ENCODE measurements at places on chromosomes 3 and 15. TPM values are rescaled to one million over a fixed set of nuclear protein-coding genes. Genes with fewer than 3 reads are reported as not detected.

Gene SUMF1
- total RNA-seq: 65.3 TPM

Gene TNIK
- total RNA-seq: 16.3 TPM

GRCh38 chr15:80609091-80609490 lies 86.0 kb upstream of the ABHD17C start:
- no peak for DNase-seq
- H3K4me1 ChIP-seq: peaks cover 11% of the 10 kb centered on the region
- no peak overlapping the region for H3K27ac ChIP-seq

DNA sequence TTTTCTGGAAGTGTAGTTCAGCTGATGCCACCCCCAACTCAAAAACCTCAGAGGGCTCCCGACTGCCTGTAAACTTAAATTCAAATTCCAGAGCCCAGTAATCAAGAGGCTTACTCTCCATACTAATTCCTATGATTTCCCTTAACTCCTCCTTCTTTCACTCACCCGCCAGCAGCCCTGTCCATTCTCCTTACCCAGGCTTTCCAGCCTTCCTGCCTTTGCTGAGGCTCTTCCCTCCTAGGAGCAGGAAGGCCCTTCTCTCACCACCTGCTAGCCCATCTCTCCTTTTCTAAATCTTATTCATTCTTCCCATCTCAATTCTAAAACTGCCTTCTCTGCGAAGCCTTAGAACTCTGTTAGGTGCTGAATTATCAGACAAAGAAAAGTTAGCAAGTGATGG lies 30.4 kb downstream of the RORA start:
- H3K27me3 ChIP-seq: no peaks in the 10 kb centered on the region
- H3K36me3 ChIP-seq: no peaks in the 10 kb centered on the region
- H3K4me3 ChIP-seq: no peak overlapping the region
- no peaks in the 10 kb centered on the region for H3K4me1 ChIP-seq
- H3K27ac ChIP-seq: no peak overlapping the region

DNA sequence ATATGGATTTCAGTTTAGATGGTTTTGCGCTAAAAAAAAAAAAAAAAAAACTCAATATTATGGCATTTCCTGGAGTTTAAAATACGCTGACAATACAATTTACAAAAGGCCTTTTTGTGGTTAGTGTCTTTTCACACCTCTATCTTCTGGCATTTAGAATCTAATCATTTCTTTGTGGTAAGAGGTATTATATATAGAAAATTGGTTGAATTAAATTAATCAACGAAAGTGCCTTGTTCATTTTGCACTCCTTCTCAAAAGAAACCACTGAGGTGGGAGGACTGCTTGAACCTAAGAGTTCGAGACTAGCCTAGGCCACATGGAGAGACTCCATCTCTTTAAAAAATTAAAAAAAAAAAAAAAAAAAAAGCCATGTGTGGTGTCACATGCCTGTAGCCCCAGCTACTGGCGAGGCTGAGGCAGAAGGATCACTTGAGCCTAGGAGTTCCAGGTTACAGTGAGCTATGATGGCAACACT lies 90.0 kb upstream of the ICE2 start:
- H3K27ac ChIP-seq: no peak overlapping the region
- no peaks in the 10 kb centered on the region for H3K27me3 ChIP-seq
- H3K36me3 ChIP-seq: no peaks in the 10 kb centered on the region
- peaks cover 30% of the 10 kb centered on the region for H3K4me1 ChIP-seq
- H3K4me3 ChIP-seq: no peak overlapping the region

Gene GABRB3
- not detected for total RNA-seq

- H3K27ac ChIP-seq: no peak overlapping the region
- H3K4me3 ChIP-seq: no peak overlapping the region
- H3K4me1 ChIP-seq: peaks cover 8% of the 10 kb centered on the region
- H3K36me3 ChIP-seq: peaks cover 72% of the 10 kb centered on the region
- no peaks in the 10 kb centered on the region for H3K27me3 ChIP-seq
Observed at GRCh38 chr3:4804161-4805058, 174.8 kb upstream of the BHLHE40 start.

GRCh38 chr3:127698691-127699415 lies 26.1 kb downstream of the ABTB1 start:
- peak overlapping the region; percentile 88 for H3K27ac ChIP-seq
- H3K36me3 ChIP-seq: no peaks in the 10 kb centered on the region
- no peak for DNase-seq
- H3K4me3 ChIP-seq: no peak overlapping the region
- H3K4me1 ChIP-seq: peaks cover 37% of the 10 kb centered on the region

GRCh38 chr3:50666837-50667236 lies 7.9 kb upstream of the DOCK3 start:
- H3K27me3 ChIP-seq: no peaks in the 10 kb centered on the region
- no peak for DNase-seq
- no peaks in the 10 kb centered on the region for H3K4me1 ChIP-seq
- no peaks in the 10 kb centered on the region for H3K36me3 ChIP-seq
- H3K4me3 ChIP-seq: no peak overlapping the region
- no peak overlapping the region for H3K27ac ChIP-seq

DNA sequence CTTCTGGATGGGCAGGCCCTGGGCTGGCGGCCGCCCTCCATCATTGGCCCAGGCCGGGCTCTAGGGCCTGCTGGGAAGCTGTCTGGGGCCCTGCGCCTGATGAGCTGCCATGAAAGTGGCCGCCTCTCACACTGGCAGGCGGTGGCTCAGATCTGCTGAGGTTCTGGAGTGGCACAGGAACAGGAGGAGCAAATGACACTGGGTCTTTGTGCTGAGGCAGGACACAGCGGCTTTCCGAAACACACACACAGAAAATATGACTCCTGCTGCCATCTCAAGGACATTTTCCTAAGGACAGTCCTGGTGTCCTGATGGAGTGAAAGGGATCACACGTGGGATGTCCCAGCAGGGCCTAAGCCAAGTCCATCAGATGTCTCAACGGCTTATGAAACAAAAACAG lies 103.5 kb downstream of the NUP210 start:
- no peak overlapping the region for H3K4me3 ChIP-seq
- peaks cover 4% of the 10 kb centered on the region for H3K36me3 ChIP-seq
- DNase-seq: no peak
- no peaks in the 10 kb centered on the region for H3K4me1 ChIP-seq
- H3K27ac ChIP-seq: no peak overlapping the region

Gene NRG4
- total RNA-seq: 30.4 TPM

Gene TPRG1
- total RNA-seq: 1.2 TPM

DNA sequence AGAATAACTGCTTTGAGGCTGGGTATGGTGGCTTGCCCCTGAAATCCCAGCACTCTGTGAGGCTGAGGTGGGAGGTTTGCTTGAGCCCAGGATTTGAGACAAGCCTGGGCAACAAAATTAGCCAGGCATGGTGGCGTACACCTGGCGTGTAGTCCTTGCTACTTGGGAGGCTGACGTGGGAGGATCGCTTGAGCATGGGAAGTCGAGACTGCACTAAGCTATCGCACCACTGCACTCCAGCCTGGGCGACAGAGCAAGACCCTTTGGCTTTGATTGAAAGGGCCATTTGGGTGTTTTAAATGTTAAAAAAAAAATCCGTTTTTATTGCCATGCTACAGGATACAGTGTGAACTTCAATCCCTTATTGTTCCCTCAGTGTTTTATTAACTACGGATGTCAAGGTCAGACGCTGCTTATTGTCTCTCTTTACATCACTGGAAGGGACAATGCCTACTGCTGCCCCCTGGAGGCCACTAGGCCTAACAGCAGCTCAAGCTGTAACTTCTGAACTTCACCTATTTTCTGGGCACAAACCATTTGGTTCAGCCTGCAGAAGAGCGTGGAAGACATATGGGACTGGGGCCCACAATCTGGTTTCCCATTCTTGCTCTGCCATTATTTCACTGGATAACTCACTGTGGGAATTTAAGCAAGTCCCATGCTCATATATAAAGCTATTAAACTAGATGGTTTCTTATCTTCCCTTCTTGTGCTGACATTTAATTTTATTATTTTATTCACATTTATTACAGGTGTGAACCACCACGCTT lies 15.3 kb upstream of the IREB2 start:
- no peak overlapping the region for H3K27ac ChIP-seq
- peaks cover 10% of the 10 kb centered on the region for H3K27me3 ChIP-seq
- H3K4me3 ChIP-seq: no peak overlapping the region
- peak; percentile 86 for DNase-seq
- H3K36me3 ChIP-seq: no peaks in the 10 kb centered on the region

Gene MDFIC2
- total RNA-seq: not detected

- H3K4me3 ChIP-seq: no peak overlapping the region
- DNase-seq: no peak
- no peaks in the 10 kb centered on the region for H3K36me3 ChIP-seq
- H3K27ac ChIP-seq: no peak overlapping the region
Observed at GRCh38 chr3:64399205-64399800, 174.0 kb upstream of the PRICKLE2 start.

DNA sequence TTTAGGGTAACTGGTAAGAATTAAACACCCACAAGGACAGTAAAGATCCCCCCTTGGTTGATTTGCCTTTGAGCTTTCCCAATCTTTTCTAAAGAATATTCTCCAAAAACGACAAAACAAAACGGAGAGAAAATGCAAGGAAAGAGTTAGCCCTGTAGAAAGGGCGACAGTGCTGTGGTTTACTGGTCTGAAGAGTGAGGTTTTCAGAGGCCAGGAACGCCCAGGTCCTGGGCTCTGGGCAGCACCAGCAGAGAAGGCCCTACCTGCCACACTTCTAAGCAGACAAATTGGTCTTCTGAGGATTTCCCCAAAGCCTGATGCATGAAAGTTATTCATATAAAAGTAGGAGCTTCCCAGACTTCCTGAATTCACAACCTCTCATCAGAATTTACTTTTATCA lies 119.3 kb downstream of the KCNMB2 start:
- no peak for DNase-seq
- no peak overlapping the region for H3K4me3 ChIP-seq
- no peaks in the 10 kb centered on the region for H3K27me3 ChIP-seq
- no peaks in the 10 kb centered on the region for H3K4me1 ChIP-seq

DNA sequence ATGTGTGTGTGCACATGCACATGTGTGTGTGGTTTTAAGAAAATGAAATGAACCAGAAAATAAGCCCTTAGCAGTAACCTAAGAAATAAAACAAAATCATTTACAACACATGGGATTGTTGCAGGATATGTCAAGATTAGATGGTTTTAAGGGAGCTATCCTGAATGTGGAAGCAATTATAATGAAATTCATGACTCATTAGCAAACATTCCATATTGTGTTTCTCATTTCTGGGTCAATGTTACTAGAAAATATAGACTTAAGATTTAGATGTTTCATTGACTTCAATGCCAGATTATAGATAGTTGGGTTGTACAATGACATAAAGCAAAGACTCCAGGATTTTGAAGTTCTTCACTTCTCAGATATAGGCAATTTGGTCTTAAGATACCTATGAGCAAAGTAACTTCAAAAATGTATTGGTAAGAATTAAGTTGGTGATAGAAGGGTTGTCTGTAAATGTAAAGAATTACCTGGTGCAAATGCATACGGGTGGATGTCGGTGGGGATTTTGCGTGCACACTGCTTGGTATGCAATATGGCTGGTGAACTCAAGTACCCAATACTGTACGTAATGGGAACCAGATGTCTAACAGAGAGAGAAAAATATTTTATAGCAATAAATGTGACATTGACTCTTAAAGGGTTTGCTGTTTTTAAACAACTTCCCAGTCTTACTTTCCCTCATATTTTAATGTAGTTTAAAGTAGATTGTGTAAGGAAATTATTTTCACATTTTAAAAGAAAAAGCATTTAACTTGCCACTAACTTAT lies 53.9 kb upstream of the NR2F2 start:
- H3K27ac ChIP-seq: no peak overlapping the region
- no peak overlapping the region for H3K4me3 ChIP-seq
- no peaks in the 10 kb centered on the region for H3K27me3 ChIP-seq

Gene HYAL1
- 38.4 TPM for total RNA-seq

GRCh38 chr3:36904641-36905040 lies 40.2 kb downstream of the TRANK1 start:
- H3K4me1 ChIP-seq: peaks cover 12% of the 10 kb centered on the region
- peak; percentile 35 for DNase-seq
- no peaks in the 10 kb centered on the region for H3K27me3 ChIP-seq
- peaks cover 29% of the 10 kb centered on the region for H3K36me3 ChIP-seq

DNA sequence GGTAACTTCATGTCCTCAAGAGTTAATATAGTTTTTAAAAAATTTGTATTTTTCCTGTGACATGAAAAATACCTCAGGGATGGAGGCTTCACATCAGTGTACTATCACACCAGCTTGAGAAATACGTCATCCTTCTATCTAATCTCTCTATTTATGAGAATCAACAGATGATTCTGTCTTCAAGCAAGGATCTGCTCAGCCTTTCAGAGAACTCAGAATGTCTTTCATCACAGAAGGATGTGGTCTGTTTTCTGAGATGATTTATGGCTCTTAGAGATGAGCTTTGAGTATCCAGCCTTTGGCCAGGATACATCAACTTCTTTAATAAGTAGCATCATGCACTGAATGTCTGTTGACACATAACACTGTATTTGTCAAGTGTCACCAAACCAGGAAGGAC lies 193.9 kb downstream of the DTWD1 start:
- no peak overlapping the region for H3K27ac ChIP-seq
- no peak for DNase-seq
- peaks cover 8% of the 10 kb centered on the region for H3K4me1 ChIP-seq
- H3K27me3 ChIP-seq: no peaks in the 10 kb centered on the region
- H3K36me3 ChIP-seq: no peaks in the 10 kb centered on the region

Gene CISH
- 3.6 TPM for total RNA-seq

DNA sequence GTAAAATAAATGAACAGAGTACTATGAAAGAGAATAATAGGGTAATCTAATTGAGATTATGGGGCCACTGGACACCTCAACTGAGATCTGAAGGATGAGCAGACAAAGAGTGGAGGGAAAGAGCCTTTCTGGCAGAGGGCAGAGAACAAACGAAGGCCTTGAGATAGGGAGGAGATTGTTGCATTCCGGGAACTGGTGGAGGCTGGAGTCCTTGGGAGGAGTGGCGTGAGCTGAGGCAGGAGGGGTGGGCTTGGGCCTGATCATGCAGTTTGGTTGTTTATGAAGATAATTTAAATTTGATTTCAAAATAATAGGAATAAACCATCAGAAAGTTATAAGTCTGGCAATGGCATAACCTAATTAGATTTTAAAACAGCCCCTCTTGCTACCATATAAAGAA lies 59.5 kb upstream of the GALNT15 start:
- H3K27me3 ChIP-seq: no peaks in the 10 kb centered on the region
- no peak overlapping the region for H3K27ac ChIP-seq
- no peaks in the 10 kb centered on the region for H3K4me1 ChIP-seq
- no peak overlapping the region for H3K4me3 ChIP-seq

Gene TNFAIP8L3
- 0.58 TPM for total RNA-seq

- H3K27me3 ChIP-seq: no peaks in the 10 kb centered on the region
- no peaks in the 10 kb centered on the region for H3K36me3 ChIP-seq
- peaks cover 17% of the 10 kb centered on the region for H3K4me1 ChIP-seq
- H3K27ac ChIP-seq: no peak overlapping the region
- no peak for DNase-seq
Observed at GRCh38 chr3:195197765-195198425, 73.1 kb downstream of the XXYLT1 start.

Data from stomach (tissue), 19 donors.